ENCODE measurements at places on chromosomes 6 and 20.

DNA sequence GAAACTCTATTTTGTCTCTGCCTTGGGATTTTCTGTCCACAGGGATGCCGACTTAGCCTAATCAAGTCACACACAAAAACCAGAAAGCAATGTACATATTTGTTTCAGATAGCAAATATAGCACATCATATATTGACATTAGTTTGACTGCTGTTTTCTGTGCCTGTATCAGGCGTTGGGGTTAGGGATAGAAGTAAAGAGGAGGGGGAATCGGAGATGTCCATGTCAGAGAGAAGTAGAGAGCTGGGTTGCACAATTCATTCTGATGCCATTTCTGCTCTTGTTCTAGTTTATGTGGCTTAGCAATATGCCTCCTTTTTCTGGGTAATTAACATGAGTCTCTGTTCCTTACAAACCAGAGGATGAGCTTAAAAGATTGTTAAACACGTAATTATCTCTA lies 14.7 kb upstream of the IPCEF1 start:
- DNase-seq, result no peak

- no peak for DNase-seq
These were observed 117.5 kb upstream of the ID4 start for GRCh38 chr6:19719691-19720128.

- no peak for DNase-seq
These were observed 58.1 kb downstream of the ASCC3 start for GRCh38 chr6:100823041-100823440.

GRCh38 chr6:157648561-157648960 lies 174.5 kb upstream of the SNX9 start:
- DNase-seq, result no peak

DNA sequence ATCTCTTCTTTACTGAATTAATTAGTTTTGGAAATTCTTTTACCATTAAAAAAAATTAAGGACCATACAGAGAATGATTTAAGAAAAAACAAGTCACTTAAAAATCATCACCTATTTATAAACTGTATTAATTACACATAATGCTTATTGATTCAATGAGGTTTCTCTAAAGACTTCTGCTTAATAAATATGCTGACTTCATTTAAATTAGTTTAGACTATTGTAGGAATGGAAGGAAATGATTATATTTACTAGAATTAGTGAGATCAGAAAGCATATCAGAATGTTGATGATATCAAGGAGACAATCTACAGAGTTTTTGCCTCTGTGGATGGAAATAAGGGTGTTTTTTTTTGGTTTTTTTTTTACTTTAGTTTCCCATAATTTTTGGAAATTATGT lies 34.6 kb upstream of the SMIM28 start:
- no peak for DNase-seq

GRCh38 chr6:69038841-69039240 lies 403.8 kb downstream of the ADGRB3 start:
- no peak for DNase-seq

DNA sequence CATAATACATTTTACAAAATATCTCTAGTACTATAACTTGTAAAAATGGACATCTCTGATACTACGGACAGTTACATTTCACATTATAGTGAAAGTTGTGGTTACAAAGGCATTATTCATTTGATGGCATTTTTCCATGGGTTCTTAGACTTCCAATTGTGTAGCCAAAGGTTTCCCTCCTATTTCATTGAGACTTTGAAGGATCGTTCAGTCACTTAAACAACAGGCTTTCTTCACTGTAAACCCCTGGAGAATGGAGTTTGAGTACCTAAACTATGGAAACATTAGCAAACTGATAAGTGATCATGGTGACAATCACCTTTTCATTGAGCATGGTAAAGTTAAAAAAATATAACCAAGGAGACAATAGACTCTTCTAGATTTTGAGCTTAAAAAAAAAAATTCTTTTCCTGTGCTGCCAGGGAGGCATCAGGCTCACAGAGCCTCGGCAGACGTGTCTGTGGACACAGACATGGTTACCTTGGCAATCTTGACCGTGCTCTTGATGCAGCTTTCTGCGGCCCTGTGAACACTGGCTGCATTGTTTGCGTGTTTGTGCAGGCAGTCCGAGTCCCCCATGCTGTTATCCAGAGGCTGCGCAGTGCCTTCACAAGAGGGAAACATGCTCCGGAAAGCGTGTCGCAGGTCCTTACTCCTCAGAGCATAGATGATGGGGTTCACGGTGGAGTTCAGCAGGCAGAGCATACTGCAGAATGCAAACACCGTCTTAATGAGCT lies 22.6 kb downstream of the CNR1 start:
- no peak for DNase-seq

- no peak for DNase-seq
These were observed 91.4 kb downstream of the FAM217A start for GRCh38 chr6:3987576-3987975.

DNA sequence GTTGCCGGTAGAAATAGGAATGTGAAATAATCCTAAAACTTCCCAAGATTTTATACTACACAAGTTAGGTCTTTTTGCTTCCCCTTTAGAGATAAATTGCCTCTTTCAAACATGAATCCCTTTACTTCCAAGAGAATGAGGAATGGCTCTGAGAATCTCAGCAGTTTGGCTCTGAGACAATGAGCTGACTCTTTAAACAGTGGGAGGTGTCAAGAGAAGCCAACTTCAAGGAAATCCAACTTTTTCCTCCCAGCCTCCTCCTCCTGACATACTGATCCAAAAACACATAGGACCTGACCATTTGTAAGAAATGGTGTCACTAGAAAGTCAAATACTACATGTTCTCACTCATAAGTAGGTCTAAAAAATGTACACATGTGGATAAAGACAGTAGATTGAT lies 154.2 kb downstream of the ALDH8A1 start:
- DNase-seq, result no peak

DNA sequence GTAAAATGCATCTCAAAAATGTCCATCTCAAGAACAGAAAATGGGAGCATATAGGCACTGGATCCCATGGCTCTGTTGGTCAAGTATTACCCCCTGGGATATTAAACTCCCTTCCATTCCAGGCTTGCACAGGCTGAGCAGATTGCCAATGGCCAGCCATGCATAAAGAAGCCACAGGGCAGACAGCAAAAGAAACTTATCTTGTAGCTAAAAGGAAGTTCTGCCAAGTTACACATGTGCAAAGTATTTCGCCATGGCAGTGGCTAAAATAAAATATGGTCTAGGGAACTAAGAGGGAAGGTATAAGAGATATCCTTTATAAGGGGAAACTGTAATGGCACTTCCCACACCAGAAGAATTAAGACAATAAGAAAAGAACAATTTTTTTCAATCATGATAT lies 415.6 kb upstream of the BTBD3 start:
- no peak for DNase-seq

- no peak for DNase-seq
These were observed 11.4 kb downstream of the PPIL6 start for GRCh38 chr6:109428889-109429477.

DNA sequence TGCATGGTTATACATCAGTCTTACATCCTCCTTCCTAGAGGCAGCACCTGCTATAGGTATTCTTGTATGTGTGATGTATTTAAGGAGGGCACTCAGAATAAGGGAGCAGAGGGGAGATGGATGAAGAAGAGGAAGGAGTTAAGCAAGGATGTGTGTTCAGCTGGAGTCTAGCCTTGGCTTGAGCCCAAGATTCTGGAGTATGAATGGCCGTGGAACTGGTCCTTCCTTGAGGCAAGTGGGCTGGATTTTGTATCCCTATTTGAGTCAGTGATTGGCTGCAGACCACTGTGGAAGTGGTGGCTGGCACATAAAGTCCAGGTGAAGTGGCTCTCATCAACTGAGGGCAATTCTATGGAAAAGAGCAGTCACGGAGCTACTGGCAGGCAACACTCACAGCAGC lies 112.0 kb upstream of the RNF24 start:
- no peak for DNase-seq

DNA sequence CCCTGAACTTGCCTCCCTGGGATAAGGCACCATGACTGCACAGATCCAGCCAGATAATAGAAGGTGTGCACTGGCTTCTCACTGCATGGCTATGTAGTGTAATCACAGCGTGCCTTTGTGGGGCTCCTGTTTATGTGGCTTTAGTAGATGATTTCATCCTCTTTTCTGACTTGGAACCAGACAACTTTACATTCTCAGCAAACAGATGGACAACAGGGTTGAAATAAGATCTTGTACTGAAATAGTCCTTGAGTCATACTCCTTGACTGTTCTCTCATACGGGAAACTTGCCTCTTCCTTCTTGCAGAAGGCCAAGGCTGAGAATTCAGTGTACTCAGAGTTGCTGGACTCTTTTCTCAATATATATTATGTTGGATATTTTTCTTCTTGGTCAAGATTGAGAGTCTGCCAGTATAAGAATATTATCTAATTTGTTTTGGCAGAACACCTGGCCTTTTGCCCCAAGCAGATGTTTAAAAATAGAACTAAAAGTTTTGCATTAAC lies 25.0 kb upstream of the RNF144B start:
- no peak for DNase-seq

- no peak for DNase-seq
These were observed 28.8 kb downstream of the AK9 start for GRCh38 chr6:109662192-109662591.

DNA sequence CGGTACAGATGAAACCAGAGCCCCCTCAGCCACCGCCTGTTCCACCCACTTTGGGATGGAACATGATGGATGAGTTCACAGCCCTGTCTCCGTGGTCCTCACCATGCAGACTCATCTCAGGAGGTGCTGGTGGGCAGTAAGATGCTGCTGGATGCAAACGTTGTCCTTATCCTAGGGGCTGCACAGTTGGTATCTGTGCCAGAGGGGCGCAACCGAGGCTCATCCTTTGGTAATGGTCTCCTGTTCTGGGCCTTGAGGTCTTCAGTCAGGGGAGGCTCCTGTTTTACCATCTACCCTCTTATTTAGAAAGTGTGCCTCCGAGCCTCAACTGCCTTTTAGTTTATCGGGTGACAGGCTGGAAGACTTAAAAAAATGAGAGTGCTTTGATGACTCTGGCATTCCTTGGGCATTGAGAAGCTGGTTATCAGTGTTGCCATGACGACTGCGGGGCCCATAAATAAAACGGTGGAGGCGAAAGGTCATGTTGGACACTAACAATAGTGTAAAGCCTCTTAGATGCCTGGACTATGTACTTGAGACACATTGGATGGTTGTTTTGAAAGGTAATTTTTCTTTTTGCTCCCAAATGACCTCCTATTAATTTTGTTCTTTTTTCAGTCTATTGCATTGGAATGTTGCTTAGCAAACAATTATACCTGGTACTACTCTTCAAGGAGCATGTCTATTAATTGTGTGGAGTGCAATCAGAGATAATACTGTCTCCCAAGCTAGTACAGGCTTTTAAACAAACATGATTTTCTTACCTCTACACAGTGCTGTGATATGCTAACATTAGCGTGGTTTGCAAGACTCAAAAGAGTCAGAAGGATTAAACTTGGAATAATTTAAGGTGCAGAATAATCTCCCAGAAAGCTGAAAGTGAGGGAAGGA lies 74.2 kb upstream of the DSP start:
- DNase-seq, result no peak

DNA sequence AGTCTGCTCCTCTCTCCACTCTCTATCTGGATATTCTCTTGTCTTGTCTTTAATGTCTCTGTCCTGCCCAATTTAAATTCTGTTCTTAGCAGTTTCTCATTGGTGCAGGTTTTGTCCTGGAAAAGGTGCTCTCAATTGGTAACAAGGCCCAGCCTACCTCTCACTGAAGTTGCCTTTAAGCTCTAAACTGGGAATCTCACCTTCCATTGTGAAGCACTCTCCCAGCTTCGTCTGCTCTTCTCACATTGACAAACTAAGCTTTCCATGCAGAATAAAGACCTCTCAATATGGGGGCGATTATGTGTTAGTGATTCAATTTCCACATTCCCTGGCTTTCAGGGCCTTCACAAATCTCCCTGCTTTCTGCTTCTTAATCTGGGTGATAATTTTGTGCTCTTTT lies 1712.2 kb downstream of the GRIK2 start:
- no peak for DNase-seq

GRCh38 chr6:46605091-46605797 lies 47.4 kb downstream of the CYP39A1 start:
- DNase-seq, result no peak

- DNase-seq, result no peak
These were observed 5.6 kb upstream of the IFNGR1 start for GRCh38 chr6:137224799-137225198.

DNA sequence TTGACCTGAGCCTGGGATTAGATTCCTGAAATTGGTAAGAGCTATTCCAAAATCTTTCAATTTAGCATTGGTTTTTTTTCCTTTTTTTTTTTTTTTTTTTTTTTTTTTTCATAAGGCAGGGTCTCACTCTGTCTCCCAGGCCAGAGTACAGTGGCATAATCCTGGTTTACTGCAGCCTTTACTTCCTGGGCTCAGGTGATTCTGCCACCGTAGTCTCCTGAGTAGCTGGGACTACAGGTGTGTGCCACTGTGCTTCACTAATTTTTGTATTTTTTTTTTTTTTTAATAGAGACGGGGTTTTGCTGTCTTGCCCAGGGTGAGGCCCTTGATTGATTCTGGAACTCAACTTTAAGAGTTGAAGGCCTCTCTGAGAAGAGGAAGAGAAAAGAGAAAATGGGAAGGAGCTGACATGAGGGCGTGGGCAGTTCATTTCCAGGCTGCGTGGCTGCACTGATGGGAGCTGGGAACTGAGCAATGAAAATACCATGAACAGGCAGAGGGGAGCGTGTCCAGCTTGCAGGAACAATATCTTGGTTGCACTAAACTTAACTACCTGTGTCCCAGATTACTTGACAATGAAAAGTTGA lies 24.6 kb downstream of the KDM1B start:
- DNase-seq, result no peak

- DNase-seq, result no peak
These were observed 6.1 kb downstream of the NFATC2 start for GRCh38 chr20:51536116-51537069.

DNA sequence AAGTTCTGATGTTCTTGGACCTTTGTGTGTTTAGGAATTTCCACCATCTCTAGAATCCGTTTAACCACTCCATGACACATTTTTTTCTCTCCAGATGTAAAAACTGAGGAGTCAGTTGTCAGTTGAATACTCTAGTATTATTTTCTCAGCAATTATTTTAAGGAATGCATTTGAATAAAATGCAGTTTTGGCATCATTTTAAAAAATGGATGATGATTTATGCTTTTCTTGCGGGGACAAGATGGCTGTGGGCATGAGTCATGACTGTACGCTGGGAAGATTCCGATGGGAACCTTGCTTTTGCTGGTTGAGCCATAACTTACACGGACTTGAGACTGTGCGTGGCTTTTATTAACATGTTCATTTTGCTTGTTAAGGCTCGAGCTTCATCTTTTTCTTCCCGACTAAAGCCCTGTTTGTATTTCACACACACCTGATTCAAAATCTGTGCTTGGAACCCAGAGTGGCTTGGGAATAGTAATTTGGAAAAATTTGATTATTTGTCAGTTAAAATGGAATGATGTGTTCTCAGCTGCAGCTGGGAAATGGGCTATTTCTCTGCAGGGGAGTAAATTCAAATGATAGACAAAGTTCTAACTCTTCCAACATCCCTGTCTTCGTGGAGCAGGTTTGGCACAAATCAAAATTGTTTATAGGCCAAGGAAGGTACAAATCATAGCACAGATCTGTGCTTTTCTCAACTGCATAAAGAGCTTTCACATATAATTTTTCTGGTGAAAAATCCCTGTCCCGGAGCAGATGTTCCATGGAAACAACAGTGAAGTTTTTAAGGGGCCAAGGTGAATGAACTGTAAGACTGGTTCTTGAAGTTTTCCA lies 470.5 kb upstream of the JAG1 start:
- no peak for DNase-seq

All from right kidney (tissue), 9 donors.